ENCODE measurements at places on chromosomes 5 and 9.

DNA sequence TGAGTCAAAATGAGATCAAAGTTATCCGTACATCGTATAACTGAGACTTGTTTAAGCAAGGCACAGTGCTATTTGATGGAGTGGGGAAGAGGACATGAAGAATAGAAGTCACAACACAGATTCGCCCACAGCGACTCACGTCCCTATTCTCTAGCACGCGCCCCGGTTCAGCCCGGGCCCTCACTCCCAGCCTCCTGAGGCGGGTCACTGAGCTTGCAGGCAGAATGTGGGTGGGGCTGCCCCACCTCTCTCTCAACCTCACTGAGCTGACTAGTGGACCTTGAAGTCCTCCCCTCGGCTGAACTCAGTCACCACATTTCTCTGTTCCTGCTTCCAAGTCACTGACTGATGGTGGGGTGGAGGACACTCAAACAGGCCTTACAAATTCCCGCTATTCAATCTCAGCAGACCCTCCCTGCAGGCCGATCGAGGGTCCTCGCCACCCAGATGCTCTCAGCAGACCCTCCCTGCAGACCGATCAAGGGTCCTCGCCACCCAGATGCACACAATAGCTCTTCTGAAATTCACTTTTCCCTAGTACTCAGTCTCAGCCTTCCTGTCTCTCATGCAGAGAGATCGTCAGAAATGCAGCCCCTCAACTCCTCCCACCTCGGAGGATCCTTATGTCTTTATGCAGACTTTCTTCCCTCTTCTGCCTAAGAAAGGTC, 12.9 kb downstream of the GLDC start:
- DNase-seq = no peak

GRCh38 chr5:177515580-177515979, 1.2 kb downstream of the DDX41 start:
- no peak for DNase-seq

GRCh38 chr9:135074354-135075233, 12.9 kb upstream of the OLFM1 start:
- peak; percentile 28 for DNase-seq

- DNase-seq = peak; percentile 40
These were observed 31.2 kb upstream of the CEP120 start for GRCh38 chr5:123454259-123454911.

- DNase-seq = no peak
These were observed 188.2 kb downstream of the PAX5 start for GRCh38 chr9:36845844-36846243.

- no peak for DNase-seq
These were observed 176.0 kb downstream of the FGF18 start for GRCh38 chr5:171595401-171595800.

- DNase-seq = peak; percentile 21
These were observed 97.2 kb upstream of the NREP start for GRCh38 chr5:111854186-111854585.

- DNase-seq = peak; percentile 19
These were observed 153.0 kb downstream of the FER start for GRCh38 chr5:108900668-108901067.

DNA sequence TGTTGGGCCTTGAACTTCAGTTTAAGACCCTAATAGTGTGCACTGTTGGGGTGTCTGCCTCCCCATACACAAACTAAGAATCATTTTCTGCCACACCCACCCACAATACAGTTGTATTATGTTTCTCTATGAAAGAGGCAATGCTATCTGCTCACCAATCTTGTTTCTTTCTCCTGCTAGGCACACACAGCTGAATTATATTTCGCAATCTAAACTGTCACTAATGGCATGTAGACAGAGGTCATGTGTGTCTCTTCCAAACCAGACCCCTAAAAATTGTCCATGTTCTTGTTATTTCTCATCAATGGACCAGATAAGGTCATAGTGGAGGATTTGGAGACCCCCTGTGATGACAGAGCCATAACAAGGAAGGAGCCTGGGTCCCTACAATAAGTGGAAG, 57.3 kb downstream of the RIGI start:
- DNase-seq = no peak

DNA sequence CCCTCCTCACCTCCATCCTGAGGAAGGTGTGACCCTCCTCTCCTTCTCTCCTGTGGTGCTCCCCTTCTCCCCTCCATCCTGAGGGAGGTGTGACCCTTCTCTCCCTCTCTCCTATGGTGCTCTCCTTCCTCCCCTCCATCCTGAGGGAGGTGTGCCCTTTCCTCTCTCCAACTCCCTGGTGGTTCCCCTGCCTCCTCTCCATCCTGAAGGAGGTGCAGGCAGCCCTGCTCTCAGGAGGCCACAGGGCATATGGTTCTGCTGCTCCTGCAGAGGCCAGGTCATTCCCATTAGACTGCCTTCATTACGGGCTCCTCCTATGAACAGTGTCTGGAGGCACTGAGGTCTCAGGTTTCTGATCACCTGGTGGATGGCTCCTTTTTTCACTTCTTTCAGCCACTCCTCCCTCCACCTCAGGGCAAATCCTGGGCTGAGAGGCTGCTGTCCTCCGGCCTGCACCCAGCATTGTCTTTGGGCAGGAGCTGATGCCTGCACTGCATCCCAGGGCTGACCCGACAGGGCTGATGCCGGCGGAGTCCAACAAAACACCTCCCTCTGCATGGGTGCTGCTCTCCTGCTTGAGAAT, 197.1 kb downstream of the MED10 start:
- DNase-seq = peak; percentile 21

- DNase-seq = no peak
These were observed 830 bp downstream of the S100Z start for GRCh38 chr5:76850543-76851145.

- DNase-seq = peak; percentile 80
These were observed 92.4 kb upstream of the NR3C1 start for GRCh38 chr5:143495821-143496275.

All from NCI-H69 (cell line).